ENCODE measurements at places on chromosomes 5 and 9.

DNA sequence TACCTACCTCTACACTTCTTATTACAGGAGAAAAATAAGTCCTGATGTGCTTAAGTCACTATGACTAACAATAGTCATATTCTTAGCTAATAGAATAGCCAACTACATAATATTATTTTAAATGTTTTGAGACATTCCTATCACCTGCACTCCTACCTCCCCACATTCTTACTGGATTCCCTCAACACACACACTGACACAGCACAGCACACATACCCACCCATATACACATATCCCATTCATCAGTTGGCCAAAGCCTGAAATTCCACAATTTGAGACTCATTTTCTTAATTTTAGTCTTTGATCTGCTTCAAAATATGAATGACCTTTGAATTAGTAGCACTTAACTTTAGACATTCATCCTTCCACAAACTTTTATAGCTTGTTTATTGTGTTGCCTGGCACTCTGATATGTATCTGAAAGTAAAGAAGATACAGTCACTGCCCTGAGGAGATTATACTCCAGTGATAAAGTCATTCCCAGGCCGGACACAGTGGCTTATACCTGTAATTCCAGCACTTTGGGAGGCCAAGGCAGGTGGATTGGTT is 168.3 kb upstream of the RASA1 start:
- no peak for DNase-seq

DNA sequence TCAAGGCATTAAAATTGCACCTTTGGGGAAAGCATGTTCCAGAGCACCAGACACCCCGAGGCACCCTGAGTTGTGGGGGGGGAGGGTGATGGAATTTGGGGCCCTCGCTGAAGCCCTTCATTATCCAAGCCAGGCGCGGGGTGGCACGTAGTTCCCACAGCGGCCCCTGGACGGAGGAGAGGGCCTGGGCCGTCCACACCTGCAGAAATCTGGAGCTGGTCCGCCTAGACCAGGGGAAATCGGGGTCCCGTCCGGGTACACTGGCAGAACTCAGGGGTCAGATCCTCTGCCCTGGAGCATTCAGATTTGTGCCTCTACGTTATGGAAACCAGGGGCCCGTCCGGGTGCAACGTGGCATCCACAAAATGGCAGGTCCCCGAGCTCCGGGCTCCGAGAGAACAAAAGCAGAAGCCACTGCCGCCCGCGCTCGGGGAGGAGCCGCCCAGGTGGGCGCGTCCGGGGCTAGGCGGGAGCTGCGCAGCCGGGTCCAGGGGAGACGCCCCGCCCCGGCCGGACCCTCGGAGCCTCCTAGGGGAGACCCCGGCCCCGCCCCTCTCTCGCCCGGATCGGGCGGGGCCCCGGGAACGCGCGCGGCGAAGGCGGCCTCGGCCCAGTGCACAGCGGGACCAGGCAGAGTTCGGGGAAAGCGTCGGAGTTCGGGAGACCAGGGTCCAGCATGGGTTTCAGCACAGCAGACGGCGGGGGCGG is at the start of gene PLEKHG4B:
Gene PLEKHG4B, plus strand, starts transcription at position 613 of the 708 bp plus-strand sequence. Its CDS starts 64 bp downstream, at position 677.
- DNase-seq = peak; percentile 93

DNA sequence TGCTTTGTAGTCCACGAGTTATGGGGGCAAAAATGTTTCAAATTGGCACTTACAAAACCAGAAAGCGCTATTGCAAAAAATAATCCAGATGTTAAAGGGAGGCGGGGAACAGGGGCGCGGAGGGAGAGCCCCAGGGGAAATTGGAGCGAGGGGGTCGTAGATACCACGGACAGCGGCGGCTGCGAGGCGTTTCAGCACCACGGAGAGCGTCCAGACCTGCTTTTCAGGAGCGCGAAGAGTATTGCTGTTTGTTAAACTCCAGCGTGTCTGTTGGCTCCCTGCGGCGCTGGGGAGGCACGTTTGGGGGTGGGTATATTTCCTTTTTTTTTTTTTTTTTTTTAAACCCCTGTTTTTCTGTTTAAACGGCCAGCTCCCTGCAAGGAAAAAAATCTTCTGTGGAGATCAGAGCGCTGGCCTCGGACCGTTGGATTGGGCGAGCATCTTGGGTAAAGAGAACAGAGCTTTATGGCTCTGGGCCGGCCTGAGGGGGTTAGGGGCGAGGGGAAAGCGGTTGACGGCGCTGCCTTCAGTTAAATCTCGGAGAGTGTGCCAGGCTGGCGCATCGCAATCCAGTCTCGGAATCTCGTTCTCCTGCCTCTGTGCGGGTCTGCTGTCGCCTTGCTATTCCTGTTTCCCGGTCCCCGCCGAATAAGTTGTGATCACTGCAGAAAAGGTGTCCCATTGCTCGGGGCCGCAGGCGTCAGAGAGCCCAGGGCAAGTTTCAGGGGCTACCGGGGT is at the start of gene GLRA1:
Gene GLRA1, minus strand, starts transcription at position 288 of the 738 bp plus-strand sequence. CDS start 302 bp downstream, outside the sequence.
- DNase-seq = peak; percentile 93

- no peak for DNase-seq
Measured at GRCh38 chr9:116979456-116979855, 292.4 kb downstream of the TRIM32 start.

DNA sequence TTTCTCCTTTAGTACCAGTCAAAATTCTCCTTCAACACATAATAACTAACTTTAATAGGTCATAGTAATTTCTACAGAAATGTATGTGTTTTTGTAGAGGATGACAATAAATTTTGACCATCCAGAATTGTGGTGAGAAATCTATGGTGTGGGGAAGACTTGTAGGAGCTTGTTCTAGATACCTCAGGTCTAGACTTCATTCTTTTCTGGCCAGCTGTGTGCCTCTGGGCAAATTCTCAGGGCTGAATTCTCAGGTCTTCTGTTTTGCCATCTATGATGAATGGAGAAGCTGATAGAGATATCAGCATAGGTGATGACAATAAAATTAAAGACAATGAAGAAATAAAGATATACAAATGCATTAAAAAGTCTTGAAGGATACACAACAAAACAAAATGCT is 298.6 kb upstream of the MEF2C start:
- DNase-seq = no peak

- no peak for DNase-seq
Measured at GRCh38 chr9:72902268-72902667, 50.6 kb downstream of the ALDH1A1 start.

GRCh38 chr5:142453932-142454331 is 129.1 kb upstream of the SPRY4 start:
- DNase-seq = no peak

GRCh38 chr5:64100203-64100602 is 65.4 kb upstream of the RNF180 start:
- DNase-seq = no peak

DNA sequence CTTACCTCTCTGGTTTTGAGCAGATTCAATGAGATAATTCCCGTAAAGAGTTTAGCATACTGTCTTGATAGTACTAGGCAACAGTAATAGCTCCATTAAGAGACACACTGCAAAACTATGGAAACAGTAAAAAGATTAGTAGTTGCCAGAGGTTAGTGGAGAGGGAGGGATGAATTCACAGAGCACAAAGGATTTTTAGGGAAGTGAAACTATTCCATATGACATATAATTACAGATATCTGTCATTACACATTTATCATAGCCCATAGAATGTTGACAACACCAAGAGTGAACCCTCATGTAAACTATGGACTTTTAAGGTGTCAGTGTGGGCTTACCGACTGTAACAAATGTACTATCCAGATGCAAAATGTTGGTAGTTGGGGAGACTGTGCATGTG is 176.4 kb upstream of the PLCXD3 start:
- DNase-seq = no peak

- no peak for DNase-seq
Measured at GRCh38 chr5:96664669-96665068, 2.5 kb downstream of the CAST start.

- DNase-seq = no peak
Measured at GRCh38 chr5:127186657-127187056, 103.9 kb upstream of the MEGF10 start.

GRCh38 chr9:123080444-123080843 is 47.0 kb downstream of the GPR21 start:
- no peak for DNase-seq

DNA sequence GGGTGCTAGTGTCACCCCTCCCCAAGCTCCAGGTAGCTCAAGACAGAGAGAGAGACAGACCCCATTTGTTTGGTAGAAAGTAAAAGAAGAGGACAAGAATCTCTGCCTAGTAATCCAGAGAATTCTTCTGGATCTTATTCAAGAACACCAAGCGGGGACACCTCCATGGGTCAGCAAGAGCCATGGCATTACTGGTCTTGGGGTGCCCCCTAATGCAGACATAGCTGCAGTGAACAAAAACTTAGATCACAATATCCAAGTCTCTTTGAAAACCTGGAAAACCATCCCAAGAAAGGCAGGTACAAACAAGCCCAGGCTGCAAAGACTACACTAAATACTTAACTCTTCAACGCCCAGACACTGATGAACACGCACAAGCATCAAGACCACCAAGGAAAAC is 29.9 kb upstream of the PDE4D start:
- DNase-seq = peak; percentile 4

GRCh38 chr5:147455822-147456450 is 53.9 kb downstream of the DPYSL3 start:
- peak; percentile 50 for DNase-seq

GRCh38 chr5:6338135-6338534 is 40.2 kb downstream of the MED10 start:
- DNase-seq = no peak

DNA sequence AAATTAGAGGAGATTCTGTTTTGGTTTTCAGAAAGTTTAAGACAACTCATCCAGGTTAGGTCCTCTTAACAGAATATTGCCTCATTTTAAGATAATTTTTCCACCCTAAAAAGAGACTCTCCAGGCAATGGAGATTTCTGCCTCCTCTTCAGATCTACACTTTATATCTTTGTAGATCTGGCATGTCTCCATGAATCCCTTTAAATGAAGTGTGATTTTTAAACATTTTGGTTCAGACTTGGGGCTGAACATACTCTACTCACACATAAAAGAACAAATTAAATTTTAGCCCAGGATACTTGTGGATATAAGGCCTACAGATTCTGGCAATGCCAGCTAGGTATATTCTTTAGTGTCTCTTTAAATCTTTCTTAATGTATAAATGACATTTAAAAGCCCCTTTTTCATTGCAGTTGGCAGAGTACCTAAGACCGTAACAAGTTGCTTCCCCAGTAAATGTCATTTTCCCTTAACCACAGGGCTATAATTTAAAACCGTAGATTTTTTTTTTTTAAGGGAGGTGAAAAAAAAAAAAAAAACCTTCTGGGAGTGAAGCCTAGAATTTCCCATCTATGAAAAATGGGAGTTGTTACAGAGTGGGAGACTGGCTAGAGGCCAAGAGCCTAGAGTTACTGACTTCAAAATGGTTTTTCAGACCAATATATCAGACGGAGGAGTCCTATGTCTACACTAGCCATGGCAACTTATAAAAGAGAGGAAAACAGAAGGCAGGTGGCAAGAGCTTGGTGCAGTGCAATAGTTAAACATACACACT is 207.8 kb upstream of the TARS1 start:
- no peak for DNase-seq

GRCh38 chr5:114719268-114719667 is 357.4 kb downstream of the KCNN2 start:
- DNase-seq = no peak

DNA sequence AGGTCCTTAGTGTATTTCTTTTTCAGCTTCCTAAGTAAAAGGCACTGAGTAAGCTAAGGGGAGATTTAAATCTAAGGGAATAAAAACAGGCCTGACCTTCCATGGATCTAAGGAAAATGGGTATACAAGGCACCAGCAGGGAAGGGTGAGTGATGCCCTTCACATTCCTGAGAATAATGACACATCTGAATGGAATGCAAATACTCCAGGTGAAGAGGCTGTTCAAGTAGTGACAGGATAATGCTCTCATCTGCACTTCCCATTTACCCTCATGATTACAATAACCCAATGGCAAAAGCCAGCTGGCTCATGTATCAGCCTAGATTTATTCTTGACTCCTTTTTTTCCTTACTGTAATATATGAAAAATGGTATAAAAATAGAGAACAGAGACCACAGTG is 216.2 kb upstream of the ACTBL2 start:
- DNase-seq = peak; percentile 14

DNA sequence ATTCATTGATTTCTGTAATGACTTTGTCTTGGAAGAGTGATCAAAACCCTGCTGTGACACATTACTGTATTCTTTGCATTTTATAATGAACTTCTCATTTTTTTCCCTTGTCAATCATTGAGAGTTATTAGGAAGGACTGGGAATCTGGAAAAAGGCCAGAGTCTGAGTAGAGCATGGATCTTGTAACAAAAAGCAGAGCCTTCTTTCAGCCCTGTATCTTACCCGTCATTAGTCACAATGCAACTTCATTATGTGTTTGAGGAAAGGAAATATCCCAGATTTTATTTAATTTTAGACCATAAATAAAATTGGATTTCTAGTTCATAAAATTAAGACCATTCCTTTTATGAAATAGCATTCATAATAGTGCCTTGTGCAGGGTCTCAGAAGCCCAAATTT is 131.4 kb downstream of the ARHGEF28 start:
- no peak for DNase-seq

DNA sequence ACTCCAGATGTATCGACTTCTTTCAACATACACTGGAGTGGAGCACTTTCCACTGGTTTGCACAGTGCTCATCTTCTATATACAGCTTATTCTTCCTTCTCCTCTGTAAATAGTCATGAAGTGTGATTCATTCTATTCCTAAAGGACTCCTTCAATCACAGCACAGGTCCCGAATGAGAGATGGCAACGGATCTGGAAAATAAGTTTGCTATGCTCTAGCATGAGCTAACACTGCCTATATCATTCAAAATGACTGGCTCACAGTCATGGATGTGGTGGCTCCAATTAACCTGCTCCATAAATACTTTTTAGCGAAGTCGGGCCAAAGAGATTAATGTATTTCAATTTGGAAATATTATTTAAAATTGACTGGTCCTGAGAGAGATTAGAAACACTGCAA is 272.1 kb upstream of the CDH6 start:
- DNase-seq = no peak

- no peak for DNase-seq
Measured at GRCh38 chr5:3116366-3116765, 364.9 kb upstream of the IRX2 start.

DNA sequence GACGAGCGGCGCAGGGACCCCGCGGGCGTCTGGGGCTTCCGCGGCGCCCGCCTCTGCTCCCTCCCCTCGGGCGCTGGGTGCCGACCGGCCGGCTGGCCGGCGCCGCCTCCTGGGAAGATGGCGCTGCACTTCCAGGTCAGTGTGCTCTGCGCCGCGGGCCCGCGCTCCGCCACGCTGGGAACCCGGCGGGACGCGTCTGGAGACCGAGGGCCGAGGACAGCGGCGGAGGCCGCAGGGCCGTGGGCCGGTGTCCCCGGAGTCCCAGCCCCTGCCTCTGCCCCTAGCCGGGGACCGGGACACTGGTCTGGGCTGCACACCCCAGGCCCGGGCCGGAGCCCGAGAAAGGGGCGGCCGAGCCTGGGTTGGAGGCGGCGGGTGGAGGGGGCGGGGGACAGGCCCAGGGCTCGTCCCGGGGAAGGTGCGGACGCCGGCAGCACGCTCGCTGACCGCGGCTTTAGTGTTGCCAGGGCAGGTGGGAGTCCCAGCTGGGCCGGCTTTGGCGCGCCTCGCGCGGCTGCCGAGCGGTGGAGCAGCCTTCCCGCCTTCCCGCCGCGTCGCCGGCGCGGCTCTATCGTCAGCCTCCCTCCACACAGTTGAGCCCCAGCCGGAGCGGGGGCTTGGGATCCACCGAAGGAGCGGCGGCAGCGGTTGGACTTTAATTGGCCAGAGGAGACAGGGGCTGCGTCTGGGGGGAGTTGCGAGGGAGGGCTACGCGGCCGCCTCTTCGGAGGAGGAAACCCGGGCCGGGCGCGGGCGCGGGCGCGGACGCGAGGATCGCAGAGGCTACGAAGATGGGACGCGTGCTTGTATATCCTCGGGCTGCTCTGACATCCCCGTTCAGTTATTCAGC is at the start of gene RANBP17:
Gene RANBP17, plus strand, starts transcription at position 102 of the 850 bp plus-strand sequence.
- peak; percentile 91 for DNase-seq

GRCh38 chr5:96706433-96707111 is 44.4 kb downstream of the CAST start:
- no peak for DNase-seq
